ENCODE measurements at places on chromosomes 2 and 18.

DNA sequence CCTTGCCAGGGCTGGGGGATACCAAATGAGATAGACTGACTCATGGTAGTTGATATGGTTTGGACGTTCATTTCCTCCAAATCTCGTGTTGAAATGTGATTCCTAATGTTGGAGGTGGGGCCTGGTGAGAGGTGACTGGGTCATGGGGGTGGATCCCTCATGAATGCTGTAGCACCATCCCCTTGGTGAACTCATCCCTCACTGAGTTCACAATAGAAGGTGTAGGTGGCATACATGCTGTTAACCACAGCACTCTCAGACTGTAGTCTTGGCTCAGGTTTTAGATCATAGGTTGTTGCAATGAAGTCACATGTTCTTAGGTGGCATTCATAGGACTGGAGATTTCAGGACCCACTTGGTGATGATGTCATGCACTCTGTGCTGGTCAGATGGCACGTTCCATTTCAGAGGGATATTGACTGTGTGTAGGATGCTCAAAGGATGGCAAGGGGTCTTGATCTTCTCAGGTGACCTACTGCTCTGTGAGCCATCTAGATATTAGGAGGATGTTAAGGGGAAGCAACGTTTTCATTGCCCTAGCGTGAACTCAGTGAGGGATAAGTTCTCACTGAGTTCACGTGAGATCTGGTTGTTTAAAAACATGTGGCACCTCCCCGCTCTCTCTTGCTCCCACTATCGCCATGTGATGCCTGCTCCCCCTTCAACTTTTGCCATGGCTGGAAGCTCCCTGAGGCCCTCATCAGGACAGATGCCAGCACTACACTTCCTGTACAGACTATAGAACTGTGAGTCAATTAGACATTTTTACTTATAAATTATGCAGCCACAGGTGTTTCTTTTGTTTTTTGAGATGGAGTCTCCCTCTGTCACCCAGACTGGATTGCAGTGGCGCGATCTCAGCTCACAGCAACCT, 73.8 kb upstream of the ACAA2 start:
- DNase-seq: no peak

GRCh38 chr2:52934323-52934898, 833.2 kb upstream of the CHAC2 start:
- no peak for DNase-seq

- DNase-seq: no peak
Observed at GRCh38 chr2:30433541-30434299, 13.3 kb upstream of the LCLAT1 start.

DNA sequence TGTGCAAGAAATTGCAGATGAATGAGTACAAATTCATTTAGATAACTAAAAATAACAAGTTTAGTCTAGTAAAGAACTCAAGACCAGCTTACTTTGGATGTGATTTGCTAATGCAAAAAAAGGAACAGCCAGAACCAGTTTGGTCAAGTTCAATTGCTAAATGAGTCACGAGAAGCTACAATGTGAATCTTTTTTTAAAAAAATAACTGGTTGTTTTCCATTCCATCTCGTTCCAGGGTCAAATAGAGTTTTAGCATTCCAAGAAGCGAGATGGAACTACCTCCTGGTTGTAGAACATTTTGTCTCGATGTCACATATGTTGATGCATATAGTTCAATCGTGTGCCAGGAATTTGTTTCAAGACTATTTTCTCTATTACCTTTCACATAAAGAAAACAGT, 65.0 kb upstream of the IKZF2 start:
- DNase-seq: no peak

GRCh38 chr18:22159014-22159413, 10.4 kb upstream of the GATA6 start:
- no peak for DNase-seq

GRCh38 chr18:23690505-23691068, 1.3 kb downstream of the LAMA3 start:
- DNase-seq: no peak

DNA sequence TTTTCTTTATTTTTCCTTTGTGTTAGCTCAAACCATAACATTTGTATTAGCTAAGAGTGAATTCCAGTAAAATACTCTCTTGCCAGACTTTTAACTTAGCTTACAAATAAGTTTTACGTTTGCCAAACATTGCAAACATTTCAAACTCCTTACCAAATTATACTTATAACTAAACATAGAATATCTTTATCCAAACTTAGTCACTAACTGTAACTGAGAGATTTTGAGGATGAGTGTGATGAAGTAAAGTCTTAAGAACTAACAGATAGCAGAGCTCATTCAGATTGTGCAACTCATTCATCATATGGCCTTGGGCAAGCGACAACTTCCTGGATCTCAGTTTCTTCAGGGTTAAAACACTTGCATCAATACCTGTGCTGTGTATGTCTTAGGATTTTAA, 533.7 kb downstream of the TDRD15 start:
- no peak for DNase-seq

GRCh38 chr2:71502941-71503738, 49.8 kb downstream of the DYSF start:
- no peak for DNase-seq

DNA sequence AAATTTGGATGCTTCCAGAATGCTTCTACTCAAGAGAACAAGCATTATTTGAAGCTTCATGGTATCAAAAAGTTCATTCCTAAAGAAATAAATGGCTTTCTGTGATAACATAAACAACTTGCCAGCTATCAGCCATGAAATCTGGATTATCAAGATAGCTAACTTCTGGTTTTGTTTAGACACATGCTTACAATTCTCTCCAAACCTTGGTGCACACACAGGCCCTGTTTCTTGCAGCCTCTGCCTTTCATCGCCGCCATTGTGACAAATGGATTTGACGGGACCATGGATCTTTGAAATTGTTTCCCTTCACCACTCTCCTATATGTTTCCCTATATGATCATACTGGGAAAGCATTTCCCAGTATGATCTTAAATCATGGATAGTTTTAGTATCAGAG, 47.9 kb upstream of the CABLES1 start:
- DNase-seq: no peak

DNA sequence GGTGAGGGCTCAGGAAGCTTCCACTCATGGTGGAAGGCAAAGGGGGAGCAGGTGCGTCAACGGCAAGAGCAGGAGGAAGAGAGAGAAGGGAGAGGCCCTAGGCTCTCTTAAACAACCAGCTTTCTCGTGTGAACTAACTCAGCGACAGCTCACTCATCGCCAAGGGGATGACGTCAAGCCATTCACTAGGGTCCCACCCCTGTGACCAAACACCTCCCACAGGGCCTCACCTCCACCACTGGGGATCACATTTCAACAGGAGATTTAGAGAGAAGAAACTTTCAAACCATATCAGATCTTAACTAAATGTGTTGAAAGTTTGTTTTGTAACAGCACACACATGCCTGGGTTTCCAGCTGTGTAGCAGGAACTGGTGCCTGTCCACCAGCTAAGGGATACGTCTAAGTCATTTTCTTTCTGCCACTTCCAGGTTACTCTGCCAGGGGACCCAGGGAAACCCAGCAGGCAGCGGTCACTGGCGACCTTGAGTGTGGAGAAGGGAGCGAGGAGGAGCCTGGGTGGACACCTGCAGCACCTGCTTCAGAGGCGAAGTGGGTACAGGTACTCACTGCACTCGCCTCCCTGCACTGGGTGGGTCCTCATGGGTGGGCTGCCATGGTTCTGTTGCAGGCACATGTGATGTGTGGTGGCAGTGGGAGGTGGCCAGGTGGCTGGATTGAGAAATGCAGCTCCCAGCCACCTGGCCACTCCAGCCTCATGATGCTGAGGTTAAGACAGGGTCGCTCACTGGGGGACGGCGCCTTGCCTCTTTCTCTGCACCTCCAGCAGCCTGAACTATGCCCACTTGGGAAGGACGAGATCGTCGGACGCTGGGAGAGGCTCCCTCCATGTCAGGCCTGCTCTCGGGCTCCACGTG, 8.4 kb upstream of the GPC1 start:
- no peak for DNase-seq

DNA sequence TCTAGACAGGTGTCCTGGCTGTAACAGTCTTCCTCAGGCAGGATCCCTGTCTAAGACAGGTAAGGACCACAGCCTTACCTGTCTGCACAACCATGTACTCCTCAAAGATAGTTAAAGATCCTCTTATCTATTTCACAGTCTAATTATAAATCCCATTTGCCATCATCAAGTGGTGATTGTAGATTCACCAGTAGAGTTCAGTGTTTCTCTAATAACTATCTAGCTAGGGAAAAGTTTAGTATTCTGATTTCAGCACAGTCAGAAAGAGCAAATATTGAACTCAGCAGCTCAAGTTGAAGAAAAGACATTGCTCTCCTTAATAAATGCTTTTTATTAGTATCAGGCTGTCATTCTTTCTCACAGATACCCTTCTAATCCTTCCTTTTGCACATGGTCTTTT, 1305.5 kb upstream of the NXPH2 start:
- DNase-seq: no peak

DNA sequence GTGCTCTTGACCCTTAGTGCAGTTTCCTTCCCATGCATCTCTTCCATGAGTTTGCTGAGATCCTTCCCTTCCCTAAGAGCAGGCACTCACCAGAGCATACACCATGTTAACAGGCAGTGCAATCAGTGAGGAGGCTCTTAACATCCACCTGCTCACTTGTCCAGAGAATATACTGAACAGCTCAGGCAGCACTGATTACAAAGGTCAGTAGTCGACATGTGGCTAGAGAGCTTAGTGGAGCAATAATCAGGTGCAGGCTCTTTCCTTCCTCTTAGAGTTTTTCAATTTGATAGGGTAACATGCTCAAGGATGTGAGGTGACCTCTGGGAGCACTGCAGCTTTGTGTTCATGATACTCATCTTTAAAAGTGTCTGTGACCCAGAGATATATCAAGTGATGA, 144.1 kb upstream of the SETBP1 start:
- no peak for DNase-seq

GRCh38 chr2:170723446-170723958, 8.4 kb downstream of the SP5 start:
- DNase-seq: no peak

- no peak for DNase-seq
Observed at GRCh38 chr2:128428415-128428814, 109.7 kb upstream of the HS6ST1 start.

DNA sequence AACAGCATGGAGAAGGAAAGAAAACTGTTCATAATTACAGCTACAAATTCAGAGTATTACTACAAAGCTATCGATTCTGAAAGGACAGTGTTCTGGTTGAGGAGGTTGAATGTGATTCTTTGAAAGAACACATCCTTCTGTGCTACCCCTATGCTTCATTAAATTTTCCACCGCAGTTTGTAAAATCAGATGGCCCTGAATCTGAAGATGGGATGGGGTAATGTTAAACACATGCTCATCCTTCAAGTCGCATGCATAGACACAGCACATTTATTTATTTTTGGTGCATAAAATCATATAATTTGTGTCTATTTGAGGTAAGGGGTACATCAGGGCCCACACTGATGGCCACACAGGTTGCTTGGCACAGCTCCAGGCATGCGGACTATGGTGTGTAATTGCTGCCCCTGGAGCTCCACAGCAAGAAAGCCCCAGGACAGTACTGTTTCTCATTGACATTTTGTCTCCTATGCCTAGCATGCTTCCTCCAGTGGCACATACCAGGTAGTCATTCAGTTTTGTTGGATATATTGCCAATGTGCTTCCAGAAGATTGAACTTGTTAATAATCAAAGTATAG, 238.8 kb upstream of the TANK start:
- no peak for DNase-seq

GRCh38 chr2:237156857-237157779, 71.4 kb downstream of the COPS8 start:
- no peak for DNase-seq

DNA sequence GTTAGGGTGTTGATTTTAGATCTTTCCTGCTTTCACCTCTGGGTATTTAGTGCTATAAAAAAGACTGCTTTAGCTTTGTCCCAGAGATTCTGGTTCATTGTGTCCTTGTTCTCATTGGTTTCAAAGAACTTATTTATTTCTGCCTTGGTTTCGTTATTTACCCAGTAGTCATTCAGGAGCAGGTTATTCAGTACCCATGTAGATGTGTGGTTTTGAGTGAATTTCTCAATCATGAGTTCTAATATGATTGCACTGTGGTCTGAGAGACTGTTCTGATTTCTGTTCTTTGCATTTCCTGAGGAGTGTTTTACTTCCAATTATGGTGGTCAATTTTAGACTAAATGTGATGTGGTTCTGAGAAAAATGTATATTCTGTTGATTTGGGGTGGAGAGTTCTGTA, 167.1 kb upstream of the KYNU start:
- DNase-seq: no peak

DNA sequence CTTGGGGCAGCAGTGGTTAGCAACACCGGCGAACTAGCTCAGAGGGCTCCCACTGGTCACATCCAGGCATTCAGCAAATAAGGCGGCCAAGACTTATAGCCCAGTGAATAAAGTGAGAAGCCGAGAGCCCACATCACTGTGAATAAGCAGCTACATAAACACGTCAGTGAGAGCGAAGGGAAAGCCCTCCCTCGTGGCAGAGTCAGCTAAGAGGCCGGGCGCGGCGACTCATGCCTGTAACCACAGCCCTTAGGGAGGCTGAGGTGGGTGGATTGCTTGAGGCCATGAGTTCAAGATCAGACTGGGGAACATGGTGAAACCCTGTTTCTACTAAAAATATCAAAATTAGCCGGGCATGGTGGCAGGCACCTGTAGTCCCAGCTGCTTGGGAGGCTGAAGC, 5.2 kb downstream of the D2HGDH start:
- DNase-seq: peak; percentile 43

DNA sequence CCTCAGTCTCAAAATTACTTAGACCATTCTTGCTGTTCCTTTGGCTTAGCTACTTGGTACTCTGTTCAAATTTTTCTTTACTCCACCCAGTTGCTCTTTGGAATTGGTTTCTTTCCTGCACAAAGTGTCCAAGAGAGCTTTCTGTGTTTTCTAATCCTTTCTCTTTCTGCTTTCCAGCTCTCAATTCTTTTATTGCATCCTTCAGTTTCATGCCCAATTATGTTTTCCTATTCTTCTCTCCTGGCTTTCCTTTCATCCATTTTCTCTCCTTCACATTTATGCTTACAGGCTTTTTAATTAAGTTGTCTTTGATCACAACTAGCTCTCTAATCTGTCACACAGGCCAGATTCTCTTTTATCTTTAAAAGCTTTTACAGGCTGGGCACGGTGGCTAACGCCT, 38.2 kb downstream of the UBR3 start:
- no peak for DNase-seq

DNA sequence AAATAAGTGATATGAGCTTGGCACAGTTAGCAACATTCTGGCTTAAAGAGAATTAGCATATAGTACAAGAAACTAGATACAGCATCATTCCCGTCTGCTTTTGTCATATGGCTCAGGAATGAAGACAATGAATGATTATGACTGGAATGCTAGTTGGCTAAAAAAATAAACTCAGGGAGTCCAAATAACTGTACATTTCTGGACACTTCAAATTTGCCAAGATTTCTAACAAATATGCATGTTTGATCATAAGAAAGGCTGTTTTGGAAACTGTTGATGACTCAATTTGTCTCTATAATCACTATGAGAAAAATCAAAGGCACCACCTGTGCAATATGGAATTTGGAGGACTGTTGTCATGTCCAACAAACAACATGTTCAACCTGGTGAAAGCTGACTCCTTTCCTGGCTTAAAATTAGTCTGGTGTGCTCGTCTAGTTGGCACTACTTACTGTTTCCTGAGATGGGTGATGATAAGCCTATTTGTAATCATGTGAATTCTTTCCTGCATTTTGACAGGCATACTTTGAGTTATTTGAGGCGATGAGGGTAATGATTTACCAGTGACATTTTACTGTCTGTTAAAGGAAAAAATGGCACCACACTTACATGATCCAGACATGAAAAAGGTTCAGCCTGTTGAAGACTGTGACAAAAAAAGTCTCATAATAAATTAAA, 133.9 kb upstream of the CDH20 start:
- DNase-seq: no peak
